ENCODE measurements at places on chromosomes 6 and 20.

DNA sequence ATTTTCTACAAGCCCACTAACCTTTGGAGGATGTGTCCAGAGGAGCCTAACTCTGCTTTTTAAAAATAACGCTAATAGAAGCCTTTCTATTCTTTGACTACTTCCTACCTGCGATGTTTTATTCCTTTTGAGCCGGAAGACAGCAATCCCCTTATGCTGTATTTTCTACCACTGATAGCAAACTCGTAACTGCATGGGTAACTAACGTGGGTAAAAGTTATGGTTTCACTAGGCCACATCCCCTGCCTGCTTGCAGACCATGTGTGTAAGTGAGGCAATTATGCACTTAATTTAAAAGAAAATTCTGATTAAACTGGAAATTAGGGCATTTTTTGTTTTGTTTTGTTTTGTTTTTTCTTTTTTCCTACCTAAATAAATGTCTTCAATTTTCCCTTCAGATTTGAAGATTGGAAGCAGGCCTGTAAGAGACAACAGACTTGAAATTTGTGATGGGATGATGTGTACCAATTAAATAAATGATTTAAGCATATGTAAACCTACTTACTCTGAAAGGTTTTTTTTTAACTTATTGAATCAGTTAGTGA is 931 bp downstream of the UFL1 start:
- no peak for DNase-seq

- no peak for DNase-seq
Observed at GRCh38 chr6:46400898-46401297, 90.4 kb downstream of the RCAN2 start.

- DNase-seq: no peak
Observed at GRCh38 chr6:165389534-165389933, 80.1 kb upstream of the C6orf118 start.

GRCh38 chr6:154157082-154157481 is 118.0 kb downstream of the OPRM1 start:
- DNase-seq: no peak

DNA sequence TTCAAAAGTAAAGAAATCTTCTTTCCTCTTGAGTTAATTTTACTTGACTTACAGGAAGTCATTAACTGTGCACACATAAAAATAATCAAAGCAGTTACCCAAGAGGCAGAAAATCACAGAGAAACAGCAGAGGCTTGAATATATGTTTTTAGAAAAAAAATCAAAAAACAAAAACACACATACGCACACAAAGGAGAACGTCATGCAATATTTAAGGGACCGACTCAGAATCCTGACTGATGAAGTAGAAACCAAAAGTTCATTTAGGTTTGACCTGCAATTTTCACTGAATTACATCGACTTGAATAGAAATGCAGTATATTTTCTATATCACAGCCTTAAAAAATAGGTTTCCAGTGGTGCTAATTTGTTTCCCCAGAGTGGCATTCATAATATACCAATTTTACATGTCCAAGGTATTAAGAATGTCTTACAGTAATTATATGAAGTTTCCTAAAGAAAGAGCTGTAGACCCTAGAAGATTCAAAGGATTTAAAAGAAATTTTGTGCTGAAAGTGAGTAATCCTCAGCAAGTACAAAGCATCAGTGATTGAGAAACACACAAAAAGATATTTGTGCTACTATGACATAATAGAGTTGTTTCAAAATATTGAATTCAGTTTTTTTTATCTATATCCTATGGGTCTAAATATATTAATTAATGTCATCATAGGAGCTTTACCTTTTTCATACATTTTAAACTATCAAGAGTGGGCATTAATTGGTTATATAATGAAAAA is 358.5 kb upstream of the RUNX2 start:
- DNase-seq: no peak

- DNase-seq: no peak
Observed at GRCh38 chr6:63887002-63887751, 251.6 kb downstream of the PHF3 start.

DNA sequence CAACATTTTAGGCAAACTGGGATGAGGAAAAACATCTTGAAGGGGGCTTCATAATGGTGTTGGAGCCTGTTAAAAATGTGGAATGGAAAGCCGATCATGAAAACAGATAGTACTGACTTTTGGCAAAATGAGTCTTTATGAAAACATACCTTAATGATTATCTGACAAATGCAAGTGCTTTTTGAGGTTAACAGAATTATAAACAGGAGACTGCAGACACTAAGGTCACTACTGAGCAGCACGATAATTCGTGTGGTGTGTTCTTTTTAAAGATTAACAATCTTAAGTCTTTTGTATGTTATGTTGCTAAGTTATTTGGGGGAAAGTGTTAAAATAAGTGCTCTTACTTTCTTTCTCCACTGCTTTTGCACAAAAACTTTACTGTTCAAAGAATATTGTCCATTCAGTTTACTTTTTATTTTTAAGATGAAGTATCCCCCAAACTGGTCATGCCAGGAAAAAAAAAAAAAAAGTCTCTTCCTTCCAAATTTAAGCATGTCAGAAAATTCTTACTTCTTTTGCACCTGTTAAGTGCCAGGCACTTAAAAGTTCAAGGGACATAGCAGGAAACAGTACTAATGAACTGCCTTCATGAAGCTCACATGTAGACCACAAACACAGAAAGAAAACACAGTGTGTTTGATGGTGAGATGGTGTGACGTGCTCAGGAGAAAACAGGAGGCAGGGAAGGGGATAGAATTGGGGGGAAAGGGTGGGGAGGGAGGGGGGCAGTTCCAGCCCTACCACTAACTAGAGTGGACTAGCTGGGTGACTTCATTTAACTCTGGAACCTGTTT is 73.2 kb downstream of the CDYL start:
- DNase-seq: no peak

- no peak for DNase-seq
Observed at GRCh38 chr6:21496196-21496595, 97.4 kb upstream of the SOX4 start.

DNA sequence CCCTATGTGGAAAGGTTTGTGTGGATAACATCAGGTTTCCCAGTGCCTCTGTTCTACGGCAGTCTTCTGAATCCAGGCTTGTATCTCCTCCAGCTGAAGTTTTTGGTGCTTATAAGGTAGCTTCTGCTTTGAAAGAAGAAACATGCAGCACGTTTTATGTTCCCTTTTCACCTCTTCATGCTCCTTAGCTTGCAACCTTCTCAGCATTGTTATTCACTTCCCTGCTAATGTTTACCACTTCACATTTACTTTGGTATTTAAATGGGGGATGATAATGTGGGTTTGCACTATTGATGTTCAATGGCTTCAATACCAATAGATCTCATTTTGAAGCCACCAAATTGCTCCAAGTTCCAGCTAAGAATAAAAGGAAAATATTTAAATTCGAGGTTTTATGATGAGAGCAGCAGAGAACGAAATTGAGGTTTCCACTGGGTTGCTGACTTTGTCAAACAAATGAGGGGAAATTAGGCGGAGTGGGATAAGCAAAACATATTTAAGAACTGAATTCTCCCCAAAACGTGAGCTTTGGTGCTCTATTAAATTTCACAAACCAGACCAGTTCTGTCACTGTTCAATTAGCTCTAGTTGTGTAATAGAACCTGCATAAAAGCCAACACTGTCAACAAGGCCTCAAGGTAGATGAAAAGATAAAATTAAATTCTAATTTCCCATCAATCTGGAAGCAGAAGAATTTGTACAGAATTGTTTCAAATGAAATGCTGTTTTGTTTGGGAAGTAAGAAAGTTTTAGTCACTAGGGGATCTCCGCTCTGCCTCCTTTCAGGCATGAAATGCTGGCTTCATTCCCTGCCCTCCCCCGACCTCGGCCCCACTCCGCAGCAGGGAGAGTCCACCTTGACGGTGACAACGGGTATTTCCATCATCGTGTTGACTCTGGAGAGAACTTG is 1.4 kb downstream of the IL22RA2 start:
- no peak for DNase-seq

GRCh38 chr6:50289366-50289765 is 239.6 kb upstream of the DEFB112 start:
- no peak for DNase-seq

DNA sequence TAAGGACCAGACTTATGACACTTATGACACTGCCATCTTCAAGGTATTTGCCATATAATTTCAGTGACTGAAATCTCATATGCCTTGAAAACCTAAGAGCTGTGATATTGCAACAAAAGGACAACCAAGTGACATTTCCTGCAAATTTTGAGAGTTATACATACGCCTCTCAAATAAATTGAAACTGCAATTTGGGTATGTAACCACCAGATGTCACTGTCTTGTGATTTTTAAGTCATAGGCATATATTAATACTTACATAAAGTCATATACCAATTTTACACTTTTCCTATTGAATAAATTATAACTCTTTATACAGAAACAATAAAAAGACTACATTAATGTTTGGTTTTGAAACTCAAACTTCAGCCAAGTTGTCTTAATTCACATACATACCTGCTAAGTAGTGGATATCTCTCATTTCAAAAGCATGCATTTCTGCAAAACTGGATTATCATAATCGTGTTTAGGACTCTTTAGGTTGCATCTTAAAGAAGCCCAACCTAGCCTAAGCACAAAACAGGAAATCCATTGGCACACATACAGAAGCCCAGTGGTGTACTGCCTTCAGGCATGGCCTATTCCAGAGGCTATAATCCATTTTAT is 180.2 kb downstream of the PACRG start:
- DNase-seq: peak; percentile 3

GRCh38 chr6:69784595-69785377 is 12.0 kb downstream of the LMBRD1 start:
- no peak for DNase-seq

DNA sequence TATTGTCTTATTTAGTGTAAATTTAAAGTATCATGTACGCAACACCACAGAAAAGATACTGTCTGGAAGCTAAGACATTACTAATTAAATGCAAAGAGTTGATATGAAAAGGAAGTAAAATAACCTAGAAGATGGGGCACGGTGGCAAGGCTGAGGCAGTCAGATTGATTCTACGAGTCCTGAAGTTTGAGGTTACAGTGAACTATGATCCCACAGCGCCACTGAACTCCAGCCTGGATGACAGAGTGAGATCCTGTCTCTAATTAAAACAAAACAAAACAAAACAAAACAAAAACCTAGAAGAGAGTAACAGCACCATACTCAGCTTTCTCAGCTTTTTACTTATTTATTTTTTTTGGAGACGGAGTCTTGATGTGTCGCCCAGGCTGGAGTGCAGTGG is 199.0 kb downstream of the PRKN start:
- DNase-seq: no peak

DNA sequence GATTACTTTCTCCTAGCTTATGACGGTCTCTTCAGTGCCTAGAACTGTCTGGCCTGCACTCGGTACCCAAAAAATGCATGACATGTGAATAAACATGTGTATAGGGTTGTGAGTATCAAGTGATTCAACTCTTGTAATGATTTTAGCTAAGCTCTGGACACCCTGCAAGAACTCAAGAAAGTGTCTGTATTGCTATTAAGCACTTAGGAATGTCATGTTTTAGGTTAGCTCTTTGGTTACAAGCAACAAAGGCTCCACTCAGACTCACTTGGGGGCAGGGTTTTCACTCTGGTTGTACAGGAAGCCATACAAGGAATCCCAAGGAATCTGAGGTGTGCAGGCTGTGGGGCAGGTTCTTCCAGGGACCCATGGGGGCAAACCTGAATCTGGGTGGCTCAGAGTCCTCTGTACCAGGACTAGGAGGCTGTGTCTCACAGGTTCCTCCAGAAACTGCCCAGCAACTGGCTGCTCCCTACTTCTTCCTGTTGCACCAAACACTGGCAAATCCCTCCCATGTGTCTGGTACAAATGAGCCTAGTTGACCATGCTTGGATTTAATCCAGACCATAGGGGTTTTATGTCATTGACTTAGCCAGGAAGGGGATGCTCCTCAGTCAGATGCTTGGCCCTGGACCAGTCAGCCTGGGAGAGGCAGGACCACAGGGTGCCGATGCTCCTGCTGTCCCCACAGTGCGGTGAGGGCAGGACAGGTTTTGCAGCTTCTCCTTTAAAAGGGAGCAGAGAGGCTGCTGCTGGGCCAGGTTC is 77.9 kb upstream of the CDH4 start:
- no peak for DNase-seq

Data from AG09319 (cell line).